ENCODE measurements at places on chromosomes 2 and 18.

DNA sequence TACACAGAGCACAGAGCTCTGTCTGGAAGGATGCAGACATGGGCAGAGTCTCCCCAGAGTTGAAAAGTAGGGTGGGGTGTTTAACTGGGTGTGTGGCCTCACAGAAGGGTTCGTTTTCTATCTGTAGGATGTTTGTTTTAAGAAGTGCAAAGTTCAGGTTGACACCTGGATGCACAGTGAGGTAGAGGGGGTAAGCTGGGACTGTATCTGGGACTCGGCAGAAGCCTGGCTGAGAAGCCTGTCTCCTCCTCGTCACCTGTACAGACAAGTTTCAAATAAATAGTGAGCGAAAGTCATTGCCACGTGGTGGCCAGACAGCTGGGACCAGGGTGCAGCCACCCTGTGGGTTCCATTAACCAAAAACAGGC, 145.9 kb downstream of the KLHL29 start:
- no peak for DNase-seq

DNA sequence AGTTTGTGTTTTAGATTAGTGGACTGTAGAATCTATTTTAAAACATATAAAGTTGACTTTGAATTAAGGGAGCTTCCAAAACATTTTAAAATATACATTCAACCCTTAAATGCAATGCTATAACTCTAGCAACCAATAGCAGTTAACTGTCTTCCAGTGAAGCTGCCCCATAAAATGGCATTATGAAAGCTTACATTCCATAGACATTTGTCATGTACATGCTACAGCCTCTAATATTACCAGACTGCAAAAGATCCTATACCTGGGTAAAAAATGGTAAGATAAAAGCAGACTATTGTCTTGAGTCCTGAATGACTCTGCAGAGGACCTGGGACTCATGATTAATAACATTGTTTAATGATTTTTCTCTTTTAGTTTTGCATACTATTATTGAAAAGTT, 489.4 kb downstream of the LRP1B start:
- DNase-seq: no peak

GRCh38 chr2:26687801-26688200, 4.7 kb upstream of the KCNK3 start:
- no peak for DNase-seq

GRCh38 chr2:139825726-139826125, 1045.5 kb upstream of the NXPH2 start:
- no peak for DNase-seq

- no peak for DNase-seq
Measured at GRCh38 chr2:118723394-118723793, 124.1 kb downstream of the EN1 start.

GRCh38 chr2:8177566-8177965, 504.3 kb upstream of the ID2 start:
- no peak for DNase-seq
